GM18507 (cell line): ENCODE measurements at places on chromosomes 16 and 17.

- DNase-seq = no peak
These were observed 21.0 kb downstream of the ADGRG5 start for GRCh38 chr16:57563487-57563750.

GRCh38 chr17:72308744-72309385 is 188.0 kb downstream of the SOX9 start:
- DNase-seq = no peak

GRCh38 chr16:83117810-83118209 is 491.0 kb downstream of the CDH13 start:
- DNase-seq = no peak

GRCh38 chr16:60328152-60328551 is 1594.0 kb upstream of the GOT2 start:
- DNase-seq = no peak

DNA sequence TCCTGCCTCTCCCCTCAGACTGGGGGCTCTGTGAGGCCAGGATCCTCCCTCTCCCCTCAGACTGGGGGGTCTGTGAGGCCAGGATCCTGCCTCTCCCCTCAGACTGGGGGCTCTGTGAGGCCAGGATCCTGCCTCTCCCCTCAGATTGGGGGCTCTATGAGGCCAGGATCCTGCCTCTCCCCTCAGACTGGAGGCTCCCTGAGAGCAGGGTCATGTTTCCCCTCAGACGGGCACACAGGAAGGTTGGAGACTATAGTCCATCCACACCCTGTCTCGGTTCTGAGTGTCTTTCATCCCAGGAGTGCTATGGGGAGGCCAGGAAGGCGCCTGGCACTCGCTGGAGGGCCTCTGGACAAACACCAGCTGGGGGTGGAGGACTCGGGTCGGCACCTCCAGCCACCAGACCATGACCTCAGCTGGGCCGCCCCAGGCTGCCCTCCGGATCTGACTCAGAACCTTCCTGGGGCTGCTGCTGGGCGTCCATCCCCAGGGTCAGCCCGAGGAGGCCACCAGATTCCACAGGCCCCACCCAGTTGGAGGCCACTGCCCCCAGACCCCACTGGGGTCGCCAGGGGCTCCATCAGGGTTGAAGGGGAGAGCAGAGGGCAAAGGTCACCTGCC is 21.9 kb upstream of the DLX4 start:
- DNase-seq = no peak

DNA sequence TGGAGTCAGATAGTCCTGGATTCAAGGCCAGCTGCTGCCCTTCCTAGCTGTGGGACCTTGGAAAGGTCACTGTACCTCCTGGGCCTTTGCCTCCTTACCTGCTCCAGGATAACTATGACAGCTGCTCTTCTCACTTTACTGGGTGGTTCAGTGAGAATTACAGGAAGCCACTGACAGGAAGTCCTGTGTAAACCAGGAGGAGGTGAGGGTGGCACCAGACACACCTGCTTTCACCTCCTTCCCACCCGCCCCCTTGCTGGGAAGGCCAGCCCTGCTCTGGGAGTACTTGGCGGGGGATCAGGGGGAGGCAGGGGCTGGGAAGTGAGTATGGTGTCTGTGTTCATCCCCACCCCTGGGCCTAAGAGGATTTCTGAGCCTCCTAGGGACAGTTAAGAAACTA is 42.6 kb downstream of the CPNE2 start:
- no peak for DNase-seq

GRCh38 chr16:2090777-2091546 is 43.2 kb downstream of the TSC2 start:
- DNase-seq = no peak

DNA sequence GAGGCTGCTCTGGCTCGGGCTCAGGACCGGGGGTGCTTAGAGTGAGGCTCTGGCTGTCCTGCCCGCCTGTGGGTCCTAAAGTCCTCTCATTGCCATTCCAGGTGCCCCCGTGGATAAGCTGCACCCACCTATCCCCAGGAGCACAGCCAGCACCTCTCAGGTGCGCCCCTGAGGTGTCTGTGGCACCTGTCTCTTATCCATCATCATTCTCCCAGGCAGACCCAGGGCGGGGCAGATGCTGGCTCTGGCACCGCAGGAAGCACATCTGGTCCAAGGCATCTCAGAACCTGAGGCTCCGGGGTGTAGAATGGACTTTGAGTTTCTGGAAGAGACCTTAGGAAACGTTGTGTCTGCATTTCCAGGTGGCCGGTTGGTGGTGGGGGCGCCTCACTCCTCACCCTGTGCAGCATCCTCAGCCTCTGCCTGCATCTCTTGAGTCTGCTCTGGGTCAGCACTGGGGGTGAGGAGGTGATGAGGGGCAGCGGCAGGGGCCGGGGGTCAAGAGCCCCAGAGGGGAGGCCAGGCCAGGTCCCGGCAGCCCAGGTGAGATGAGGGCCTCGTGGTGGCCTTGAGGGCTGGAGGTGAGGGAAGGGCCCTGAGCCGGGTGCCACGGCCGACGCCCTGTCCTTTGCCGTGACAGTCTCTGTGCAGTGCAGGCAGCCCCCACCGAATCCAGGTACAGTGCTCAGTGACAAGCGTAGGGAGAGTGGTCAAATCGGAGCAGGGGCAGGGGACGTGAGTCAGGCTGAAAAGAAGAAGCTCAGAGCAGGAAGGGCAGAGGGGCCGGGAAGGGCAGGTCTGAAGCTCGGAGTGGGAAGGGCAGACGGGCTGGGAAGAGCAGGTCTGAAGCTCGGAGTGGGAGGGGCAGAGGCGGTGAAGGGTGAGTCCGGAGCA is 173.5 kb downstream of the NPIPB11 start:
- DNase-seq = no peak

- DNase-seq = no peak
These were observed 44.9 kb downstream of the EMP2 start for GRCh38 chr16:10535461-10535860.

GRCh38 chr17:10316801-10317542 is 55.8 kb downstream of the MYH13 start:
- peak; percentile 55 for DNase-seq

DNA sequence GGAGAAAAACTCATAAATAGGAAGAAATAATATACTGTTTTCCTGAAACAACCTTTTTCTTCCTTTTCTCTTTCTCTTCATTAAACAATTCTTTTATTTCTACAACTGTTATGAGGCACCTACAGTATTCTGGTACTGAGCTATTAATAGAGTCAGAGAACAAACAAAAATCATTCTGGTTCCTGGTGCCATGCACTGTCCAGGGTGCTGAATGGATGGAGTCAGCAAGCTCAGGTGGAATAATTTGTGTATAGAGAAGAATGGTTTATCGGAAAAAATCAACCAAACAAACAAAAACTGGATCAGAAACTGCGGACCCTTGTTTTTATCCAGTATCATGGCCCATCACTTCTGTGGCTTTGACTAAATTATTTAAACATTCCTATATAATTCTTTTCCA is 430.3 kb upstream of the GOT2 start:
- DNase-seq = no peak

DNA sequence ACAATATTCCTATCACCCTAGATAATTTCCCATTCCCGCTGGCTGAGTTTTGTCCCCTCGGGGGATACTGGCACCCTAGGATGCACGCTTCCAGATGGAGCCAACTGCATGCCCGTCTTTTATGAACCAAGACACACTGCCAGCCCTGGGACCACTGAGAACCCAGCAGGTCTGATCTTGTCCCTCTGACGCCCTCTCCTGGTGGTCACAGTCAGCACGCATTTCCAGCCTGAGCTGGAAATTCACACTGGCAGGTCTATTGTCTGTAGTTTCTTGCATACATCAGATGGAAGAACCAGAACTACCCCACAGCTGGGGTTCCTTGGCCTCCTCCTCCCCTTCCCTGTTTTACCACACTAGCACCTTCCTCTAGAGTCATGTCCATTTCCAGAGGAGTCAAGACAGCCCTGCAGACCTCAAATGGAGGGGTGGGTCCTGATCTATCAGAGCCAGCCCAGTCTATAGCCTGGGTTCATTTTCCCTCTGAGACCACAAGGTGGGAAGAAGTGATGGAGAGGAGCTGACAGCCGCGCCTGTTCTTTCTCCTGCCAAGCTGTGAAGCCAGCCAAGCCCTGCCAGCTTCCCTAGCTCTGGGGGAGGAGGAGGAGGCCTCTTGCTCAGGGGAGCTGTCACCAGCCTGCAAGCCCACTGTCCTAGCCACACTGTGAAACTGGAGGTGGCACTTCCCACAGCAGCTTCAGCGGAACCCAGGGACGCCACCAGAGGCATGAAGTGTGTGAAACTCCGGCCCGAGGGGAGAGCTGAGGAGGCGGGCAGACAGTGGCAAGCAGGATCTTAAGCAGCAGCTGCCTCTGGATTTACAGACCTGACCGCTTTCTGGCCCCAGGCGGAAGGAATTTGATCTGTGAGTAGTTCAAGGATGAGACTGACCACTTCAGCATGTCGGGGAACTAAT is 29.3 kb downstream of the MXRA7 start:
- peak; percentile 32 for DNase-seq

GRCh38 chr16:82937926-82938520 is 311.3 kb downstream of the CDH13 start:
- no peak for DNase-seq

DNA sequence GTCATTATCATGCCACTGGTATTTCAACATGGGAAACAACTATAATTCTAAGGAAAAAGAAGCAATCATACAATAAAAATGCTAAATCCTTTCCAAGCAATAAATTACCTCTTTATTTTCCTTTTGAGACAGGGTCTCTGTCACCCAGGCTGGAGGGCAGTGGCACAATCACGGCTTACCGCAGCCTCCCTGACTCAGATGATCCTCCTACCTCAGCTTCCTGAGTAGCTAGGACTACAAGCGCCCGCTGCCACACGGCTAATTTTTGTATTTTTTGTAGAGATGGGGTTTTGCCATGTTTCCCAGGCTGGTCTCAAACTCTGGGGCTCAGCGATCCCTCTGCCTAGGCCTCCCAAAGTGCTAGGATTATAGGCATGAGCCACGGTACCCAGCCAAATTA is 24.1 kb downstream of the CNOT1 start:
- DNase-seq = no peak

- DNase-seq = no peak
These were observed 31.0 kb upstream of the PITPNM3 start for GRCh38 chr17:6587310-6587709.

- no peak for DNase-seq
These were observed 395.8 kb downstream of the NPIPA8 start for GRCh38 chr16:17940584-17941364.

- no peak for DNase-seq
These were observed 6.0 kb upstream of the LPCAT2 start for GRCh38 chr16:55502801-55503366.

GRCh38 chr16:56748826-56749225 is 18.9 kb downstream of the NUP93 start:
- DNase-seq = no peak

GRCh38 chr16:85137323-85138072 is 25.2 kb upstream of the CIBAR2 start:
- DNase-seq = no peak

DNA sequence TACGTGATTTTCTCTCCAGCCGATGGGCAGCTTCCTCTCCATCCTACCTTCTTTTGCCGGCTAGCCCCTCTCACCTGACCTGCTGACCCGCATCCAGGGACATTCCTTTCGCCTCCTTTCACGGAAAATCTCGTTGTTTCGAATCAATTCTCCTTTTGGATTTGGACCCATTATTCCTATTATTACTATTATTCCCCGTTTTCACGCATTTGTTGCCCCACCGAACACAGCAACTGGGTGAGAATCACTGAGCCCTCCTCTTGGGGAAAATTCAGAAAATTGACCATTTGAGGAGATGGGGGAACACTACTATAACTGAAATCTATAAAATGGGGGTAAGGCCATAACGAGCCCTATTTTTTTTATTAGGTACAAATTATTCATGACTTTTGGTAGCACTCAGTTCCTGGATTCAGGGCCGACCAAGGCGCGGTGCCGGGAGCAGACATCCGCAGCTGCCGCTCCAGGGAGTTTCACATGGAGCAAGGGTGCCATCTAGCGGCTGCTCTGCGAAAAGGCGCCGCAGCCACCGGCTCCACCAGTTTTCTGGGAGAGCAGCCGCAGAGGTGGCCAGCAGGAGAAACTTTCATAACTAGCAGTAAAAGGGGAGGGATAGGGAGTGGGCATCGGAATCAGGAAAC is 3.3 kb upstream of the HOXB8 start:
- peak; percentile 91 for DNase-seq

GRCh38 chr17:81860756-81861568 is 627 bp upstream of the P4HB start:
- DNase-seq = peak; percentile 96

DNA sequence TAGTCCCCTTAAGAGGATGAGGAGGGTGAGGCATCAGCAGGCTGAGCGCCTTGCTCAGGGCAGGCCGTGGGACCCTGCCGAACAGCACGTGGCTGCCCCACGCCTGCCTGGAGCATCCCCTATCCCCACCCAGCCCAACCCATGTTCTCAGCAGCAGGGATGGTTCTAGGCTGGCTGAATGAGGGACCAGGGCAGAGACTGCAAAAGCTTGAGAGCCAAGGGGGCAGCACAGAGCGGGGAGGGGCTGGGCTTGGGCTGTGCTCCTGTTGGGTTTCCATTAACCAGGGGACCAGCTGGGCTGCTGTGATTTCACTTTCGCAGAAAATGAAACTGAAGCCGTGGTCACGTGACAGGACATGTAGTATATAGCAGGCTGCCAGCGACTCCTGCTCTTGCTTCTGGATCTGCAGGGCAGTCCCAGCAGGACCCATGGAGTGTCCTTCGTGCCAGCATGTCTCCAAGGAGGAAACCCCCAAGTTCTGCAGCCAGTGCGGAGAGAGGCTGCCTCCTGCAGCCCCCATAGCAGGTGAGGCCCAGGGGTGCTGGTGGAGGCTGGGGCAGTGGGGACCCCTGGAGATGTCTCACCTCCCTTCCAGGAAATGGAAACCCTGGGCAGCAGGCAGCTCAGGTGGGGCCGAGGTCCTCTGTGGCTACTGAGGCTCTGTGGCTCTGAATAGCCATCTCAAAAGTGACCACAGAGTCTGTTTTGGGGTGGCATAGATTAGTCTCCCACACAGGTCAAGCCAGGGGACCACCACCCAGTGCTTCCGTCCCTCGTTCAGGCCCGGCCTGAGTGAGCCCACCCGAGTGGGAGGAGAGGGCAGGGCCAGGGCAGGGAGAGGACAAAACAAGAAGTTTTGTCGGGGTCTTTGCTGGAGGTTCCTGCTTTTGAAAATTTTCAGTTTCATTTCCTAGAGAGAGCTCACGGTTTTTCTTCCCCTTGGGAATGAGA is 2.9 kb downstream of the RNF213 start:
- DNase-seq = peak; percentile 66

DNA sequence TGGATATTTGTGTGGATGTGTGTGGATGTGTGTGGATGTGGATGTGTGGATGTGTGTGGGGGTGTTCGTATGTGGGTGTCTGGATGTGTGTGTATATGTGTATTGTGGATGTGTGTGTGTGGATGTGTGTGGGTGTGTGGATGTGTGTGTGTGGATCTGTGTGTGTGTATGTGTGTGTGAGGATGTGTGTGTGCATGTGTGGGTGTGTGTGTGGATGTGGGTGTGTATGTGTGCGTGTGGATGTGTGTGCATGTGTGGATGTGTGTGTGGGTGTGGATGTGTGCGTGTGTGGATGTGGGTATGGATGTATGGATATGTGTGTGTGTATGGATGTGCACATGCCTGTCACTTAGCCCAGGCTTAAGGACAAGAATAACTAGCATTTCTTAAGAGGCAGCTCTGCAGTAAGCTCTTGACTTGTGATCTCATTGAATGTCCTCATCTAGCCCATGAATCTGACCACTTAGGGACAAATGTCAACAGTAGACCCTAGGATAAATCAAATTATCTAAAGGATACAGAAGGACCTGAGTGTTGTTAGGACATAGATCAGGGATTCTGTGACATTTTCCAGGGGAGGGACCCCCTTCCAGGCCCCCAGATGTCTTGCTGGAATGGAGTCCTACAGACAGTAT is 83.5 kb downstream of the BMERB1 start:
- no peak for DNase-seq

GRCh38 chr16:67606632-67607031 is 38.3 kb upstream of the CARMIL2 start:
- no peak for DNase-seq
